ENCODE measurements at places on chromosomes 13 and 19. TPM values are rescaled to one million over a fixed set of nuclear protein-coding genes. Genes with fewer than 3 reads are reported as not detected.

GRCh38 chr19:16297575-16298178, 26.9 kb upstream of the KLF2 start:
- no peak for DNase-seq
- H3K4me1 ChIP-seq: peaks cover 11% of the 10 kb centered on the region
- no peak overlapping the region for H3K27ac ChIP-seq
- H3K4me3 ChIP-seq: no peak overlapping the region
- H3K27me3 ChIP-seq: no peaks in the 10 kb centered on the region
- H3K36me3 ChIP-seq: no peaks in the 10 kb centered on the region

The SLC46A3 gene
- 8.6 TPM for total RNA-seq

DNA sequence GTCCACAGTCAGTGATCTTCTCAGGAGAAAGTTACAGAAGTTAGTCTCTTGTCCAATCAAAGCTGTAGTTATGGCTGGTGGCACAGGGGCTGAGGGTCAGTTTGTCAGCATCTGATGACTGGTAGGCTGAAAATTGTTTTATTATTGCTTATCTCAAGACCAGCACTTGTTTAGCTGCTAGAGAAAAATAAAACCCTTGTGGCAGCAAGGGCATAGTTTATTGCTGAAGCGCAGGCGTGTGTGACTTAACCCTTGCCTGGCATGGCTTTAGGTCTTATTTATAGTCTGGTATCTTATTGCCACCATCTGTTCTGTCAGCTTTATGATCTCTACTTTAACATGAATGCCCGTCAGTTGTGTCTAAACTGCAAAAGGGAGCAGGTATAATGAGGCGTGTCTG, 154.7 kb downstream of the USP12 start:
- no peak overlapping the region for H3K27ac ChIP-seq
- peaks cover 4% of the 10 kb centered on the region for H3K4me1 ChIP-seq
- no peaks in the 10 kb centered on the region for H3K36me3 ChIP-seq
- no peak for DNase-seq
- no peaks in the 10 kb centered on the region for H3K27me3 ChIP-seq

GRCh38 chr13:99027260-99027659, 49.4 kb upstream of the DOCK9 start:
- H3K4me3 ChIP-seq: no peak overlapping the region
- H3K27me3 ChIP-seq: peaks cover 3% of the 10 kb centered on the region
- no peak overlapping the region for H3K27ac ChIP-seq
- H3K36me3 ChIP-seq: no peaks in the 10 kb centered on the region
- peaks cover 4% of the 10 kb centered on the region for H3K4me1 ChIP-seq

All from activated B cell treated with CpG ODN at 0.5 μM for 24 hours (primary cell).